ENCODE measurements at places on chromosomes 3 and 15.

- no peak for DNase-seq
Observed at GRCh38 chr3:145900056-145900829, 260.7 kb downstream of the PLOD2 start.

GRCh38 chr3:58135712-58136543, 74.8 kb downstream of the DNASE1L3 start:
- no peak for DNase-seq

GRCh38 chr15:39908186-39908585, 11.9 kb downstream of the GPR176 start:
- no peak for DNase-seq

DNA sequence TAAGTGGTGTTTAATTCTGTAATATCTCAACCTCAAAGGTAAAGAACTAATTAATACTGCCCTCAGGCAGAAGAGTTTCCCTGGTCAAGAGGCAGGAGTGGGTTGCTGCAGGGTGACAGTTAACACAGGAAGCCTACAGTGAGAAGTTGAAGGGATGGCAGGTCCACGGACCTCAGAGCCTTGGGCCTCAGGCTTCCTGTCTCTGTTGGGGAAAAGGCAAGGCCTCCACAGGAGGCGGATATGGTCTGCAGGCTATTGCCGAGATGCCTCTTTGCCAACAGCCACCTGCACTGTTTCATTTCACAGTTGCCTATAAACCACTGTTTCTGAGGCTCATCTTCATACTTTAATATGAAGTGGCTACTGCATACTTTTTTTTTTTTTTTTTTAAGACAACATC, 33.3 kb upstream of the RPN1 start:
- DNase-seq = no peak

DNA sequence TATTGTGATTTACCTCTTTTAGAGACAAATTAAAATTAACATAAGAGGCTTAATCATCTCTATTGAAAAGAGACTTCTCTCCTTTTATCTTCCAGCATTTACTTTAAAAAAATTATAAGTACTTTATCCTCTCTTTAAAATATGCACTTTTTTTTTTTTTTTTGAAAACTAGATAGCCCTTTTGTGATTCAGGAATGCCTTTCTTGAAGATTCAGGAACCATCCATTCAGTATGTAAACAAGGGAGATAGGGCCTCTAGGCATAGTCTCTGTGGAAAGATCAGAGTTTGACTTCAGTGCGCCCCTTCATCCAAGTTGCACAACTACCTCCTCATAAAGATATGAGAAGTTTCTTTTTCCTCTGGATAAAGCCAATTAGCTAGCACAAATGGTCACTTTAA, 1163.7 kb downstream of the SI start:
- no peak for DNase-seq

DNA sequence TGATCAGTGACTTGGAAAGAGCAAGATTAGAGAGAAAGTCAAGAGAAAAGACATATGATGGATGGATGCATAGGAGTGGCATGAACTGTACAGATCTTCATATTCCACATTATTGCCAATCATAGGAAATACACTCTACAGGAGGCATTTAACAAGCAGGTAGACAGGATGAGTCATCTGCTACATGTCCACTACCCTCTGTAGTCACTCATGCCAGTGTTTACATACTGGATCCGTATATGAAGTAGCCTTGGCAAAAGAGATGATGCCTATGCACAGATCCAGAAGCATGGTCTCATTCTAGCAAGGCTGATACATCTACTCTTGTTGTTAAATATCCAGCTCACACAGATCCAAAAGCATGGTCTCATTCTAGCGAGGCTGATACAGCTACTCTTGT, 632.1 kb downstream of the ROBO2 start:
- DNase-seq = no peak

- peak; percentile 87 for DNase-seq
Observed at GRCh38 chr3:112303764-112304325, 9.8 kb upstream of the SLC9C1 start.

GRCh38 chr3:12611117-12611516, 52.8 kb downstream of the RAF1 start:
- DNase-seq = no peak

DNA sequence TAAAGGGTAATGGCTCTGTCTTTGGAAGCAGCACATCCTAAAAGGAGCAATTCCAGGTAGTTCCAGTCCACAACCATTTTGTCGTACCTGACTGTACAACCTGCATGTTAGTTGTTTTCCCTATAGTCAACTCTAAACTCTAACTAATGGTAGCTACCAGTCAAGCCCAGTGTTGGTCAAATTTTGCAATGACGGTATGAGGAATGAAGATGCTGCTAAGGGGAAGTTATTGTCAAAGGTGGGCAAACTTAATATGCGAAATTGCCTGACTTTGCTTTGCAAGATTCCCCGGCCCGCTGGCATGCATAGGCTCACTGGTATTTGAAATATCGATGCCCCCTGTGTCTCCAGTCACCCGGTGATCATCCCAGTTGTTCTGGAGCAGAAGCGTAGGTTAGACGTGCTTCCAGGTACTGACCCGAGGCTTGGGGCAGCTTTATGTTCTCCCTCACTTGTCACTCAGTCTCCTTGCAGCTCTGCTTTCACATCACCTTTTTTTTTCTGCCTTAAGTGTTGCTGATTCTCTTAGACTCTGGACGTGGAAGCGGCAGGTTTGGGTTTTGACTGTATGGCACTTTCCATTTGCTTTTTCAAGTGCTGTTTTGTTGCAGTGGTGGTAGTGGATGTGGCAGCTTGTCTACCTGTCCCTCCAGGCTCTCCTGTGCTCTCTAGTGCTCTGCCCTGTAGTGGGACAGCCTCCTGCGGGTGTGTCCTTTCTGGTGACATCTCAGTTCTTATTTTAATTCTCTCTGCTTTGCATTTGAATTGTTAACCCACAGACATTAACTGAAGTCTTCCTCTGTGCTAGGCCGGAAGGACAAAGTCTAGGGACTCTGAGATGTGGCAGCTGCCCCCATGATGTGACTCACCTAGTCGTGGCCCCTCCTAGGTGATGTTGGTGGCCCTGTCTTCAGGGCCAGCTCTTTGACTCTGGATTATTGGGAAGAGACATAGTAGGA, 95.8 kb upstream of the UMPS start:
- DNase-seq = no peak

DNA sequence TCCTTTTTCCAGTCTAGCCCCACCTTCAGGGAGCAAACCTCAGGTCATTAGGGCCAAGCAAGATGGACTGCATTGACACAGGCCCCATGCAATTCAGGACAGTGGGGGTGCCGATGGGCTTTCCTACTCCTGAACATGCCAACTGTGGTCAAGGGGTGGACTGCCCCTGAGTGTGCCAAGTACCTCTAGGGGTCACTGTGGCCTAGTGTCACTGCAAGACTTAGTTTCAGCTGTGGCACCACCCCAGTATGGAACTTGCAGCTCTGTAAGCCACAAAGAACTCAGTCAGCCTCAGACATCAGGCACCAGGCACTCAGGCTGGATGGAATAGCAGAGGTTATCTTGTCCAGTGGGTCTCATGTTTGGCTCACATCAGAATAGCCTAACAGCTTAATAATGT, 32.3 kb downstream of the EXOG start:
- DNase-seq = no peak

- no peak for DNase-seq
Observed at GRCh38 chr3:45785605-45786150, 10.7 kb downstream of the SLC6A20 start.

All from eye (tissue), 1 donor.